Stimulated activated CD8-positive, alpha-beta memory T cell treated with anti-CD3 and anti-CD28 coated beads, Interleukin-2, amount 100 ng/mL, for 48 hours (primary cell): ENCODE measurements at places on chromosomes 5 and 9.

DNA sequence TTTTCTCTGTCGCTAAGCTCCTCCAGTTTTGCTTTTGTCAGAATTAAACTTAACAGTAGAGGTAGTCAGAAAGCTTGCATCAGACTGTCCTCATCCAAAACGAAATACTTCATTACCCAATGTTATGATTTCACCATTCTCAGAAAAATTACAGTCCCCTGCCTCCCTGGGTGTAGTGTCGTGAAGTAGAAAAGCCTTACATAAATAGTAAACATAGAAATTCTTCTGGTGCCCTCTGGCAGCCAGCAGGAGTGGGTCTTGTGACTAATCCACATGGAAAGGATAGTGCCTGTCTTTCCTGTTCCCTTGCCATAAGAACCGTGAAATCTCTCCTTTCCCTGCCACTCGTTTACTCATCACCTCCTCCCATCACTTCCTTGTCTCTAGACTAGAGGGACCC is 230.6 kb downstream of the GNA14 start:
- no peak for DNase-seq

DNA sequence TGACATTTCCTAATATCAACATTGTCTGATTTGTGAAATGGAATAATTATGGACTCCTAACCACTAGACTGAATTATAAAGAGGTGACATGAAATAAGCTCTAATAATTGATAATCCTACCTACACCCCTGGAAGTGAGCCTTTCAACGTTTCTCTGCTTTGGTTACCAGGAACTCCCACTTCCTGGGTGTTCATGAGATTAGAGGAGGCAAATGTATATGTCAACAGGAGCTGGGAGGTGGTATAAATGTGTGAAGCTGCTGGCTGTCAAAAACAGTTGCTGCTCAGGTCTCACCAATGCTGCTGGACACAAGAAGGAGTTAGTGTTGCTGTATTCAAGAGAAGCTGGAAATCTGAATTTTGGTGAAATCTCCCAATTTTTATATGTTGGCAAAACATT is 96.8 kb downstream of the CAMK4 start:
- DNase-seq = no peak

GRCh38 chr9:89621031-89621430 is 16.2 kb downstream of the GADD45G start:
- no peak for DNase-seq

- no peak for DNase-seq
These were observed 37.1 kb downstream of the BARX1 start for GRCh38 chr9:93918061-93918460.

DNA sequence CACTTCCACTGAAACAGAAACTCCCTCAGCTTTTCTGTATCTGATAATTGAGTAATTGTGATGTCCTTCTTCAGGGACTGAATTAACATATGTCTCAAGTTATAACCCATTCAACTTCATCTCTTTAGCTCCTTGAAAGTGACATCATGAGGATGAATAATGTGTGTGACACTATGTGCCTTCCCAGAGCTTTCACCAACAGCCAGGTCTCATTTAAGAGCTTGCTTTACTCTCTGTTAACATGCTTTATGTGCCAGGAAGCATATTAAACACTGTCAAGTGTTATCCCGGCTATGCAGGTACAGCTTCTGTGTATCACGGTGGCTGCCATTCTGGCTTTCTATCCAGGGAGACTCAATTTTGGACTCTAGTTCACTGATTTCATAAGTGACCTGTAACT is 799.9 kb downstream of the CDH12 start:
- DNase-seq = no peak

GRCh38 chr9:83019246-83019645 is 43.7 kb downstream of the RASEF start:
- no peak for DNase-seq
